ENCODE measurements at places on chromosomes 11 and 22. TPM values are rescaled to one million over a fixed set of nuclear protein-coding genes. Genes with fewer than 3 reads are reported as not detected.

- peaks cover 12% of the 10 kb centered on the region for H3K4me1 ChIP-seq
- no peaks in the 10 kb centered on the region for H3K27me3 ChIP-seq
- DNase-seq, result no peak
- H3K4me3 ChIP-seq, result no peak overlapping the region
Measured at GRCh38 chr11:11265320-11265719, 87.7 kb downstream of the CSNK2A3 start.

- no peak overlapping the region for H3K4me3 ChIP-seq
- no peaks in the 10 kb centered on the region for H3K36me3 ChIP-seq
- peaks cover 29% of the 10 kb centered on the region for H3K4me1 ChIP-seq
Measured at GRCh38 chr11:2458321-2458720, 13.5 kb downstream of the KCNQ1 start.

DNA sequence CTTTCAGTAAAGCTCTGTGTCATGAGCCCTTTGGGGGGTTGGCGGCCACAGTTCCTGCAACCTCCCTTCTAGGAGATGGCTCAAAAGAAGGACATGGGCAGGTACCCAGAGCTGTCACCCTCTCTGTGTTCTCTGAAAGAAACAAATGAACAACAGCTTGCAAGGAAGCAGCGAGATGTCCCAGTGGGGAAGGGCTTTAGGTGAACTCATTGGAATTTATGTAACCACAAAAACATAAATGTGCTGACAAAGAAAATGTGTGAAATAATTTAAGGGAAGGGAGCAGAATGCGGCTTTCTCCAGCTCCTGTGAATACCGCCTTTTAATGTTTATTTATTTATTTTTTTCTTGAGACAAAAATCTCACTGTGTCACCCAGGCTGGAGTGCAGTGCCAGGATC lies 3.3 kb downstream of the PARVG start:
- H3K4me1 ChIP-seq, result peaks cover 49% of the 10 kb centered on the region
- no peak for DNase-seq
- peaks cover 43% of the 10 kb centered on the region for H3K36me3 ChIP-seq
- H3K4me3 ChIP-seq, result no peak overlapping the region
- H3K27me3 ChIP-seq, result no peaks in the 10 kb centered on the region
- H3K27ac ChIP-seq, result no peak overlapping the region

SLCO2B1 gene
- total RNA-seq, result 1.3 TPM

DNA sequence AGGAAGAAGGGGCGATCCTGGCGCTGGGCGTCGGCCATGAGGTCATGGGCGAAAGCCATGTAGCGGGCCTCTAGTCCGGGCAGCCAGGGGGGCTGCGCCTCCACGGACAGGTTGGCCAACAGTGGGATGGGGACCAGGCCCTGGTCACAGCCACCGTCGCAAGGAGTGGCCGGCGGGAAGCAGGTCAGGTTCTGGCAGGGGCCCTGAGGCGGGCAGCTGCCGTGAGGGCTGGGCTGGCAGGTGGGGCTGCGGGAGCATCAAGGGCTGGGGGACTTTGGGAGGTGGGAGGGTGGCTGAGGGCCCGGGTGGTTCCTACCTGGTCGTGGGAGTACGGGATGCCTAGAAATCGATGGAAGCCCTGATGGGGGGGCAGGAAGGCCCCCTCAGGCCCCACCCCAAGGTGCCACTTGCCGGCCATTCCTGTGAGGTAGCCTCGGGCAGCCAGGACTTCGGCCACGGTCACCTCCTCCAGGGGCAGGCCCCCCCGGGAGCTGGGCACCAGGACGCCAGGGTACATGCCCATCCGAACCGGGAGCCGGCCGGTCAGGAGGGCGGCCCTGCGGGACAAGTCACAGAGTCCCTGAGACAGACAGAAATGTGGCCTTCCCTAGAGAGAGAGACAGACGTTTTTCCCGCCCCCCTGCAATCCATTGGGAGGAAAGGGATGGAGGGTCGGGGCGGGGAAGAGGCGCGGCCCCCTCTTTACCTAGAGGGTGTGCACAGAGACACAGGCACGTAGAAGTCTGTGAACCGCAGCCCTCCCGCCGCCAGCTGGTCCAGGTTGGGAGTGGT lies 906 bp downstream of the ARSA start:
- peaks cover 21% of the 10 kb centered on the region for H3K4me1 ChIP-seq
- peak overlapping the region; percentile 72 for H3K4me3 ChIP-seq
- peak; percentile 33 for DNase-seq
- H3K27ac ChIP-seq, result peak overlapping the region; percentile 72
- no peaks in the 10 kb centered on the region for H3K27me3 ChIP-seq
- no peaks in the 10 kb centered on the region for H3K36me3 ChIP-seq

UBQLNL gene
- total RNA-seq, result 1.3 TPM

DNA sequence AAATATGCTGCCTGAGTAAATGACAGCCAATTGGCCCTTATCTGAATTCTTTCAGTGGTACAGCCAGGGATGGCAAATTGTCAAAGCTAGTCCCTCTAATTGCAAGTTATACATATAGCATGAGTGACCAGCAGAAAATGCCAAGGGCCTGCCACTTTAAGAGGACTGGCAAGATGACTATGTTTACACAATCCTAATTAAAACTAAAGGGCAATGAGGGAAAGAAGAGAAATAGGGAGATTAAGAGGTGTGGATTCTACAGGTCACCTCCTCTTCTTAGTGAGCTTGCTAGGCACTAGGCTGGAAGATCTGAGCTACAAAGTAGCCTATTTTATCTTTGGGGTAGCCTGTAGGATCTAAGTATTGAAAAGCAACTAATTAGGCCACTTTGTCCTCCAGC lies 13.5 kb downstream of the NUMA1 start:
- no peaks in the 10 kb centered on the region for H3K27me3 ChIP-seq
- H3K36me3 ChIP-seq, result peaks cover 3% of the 10 kb centered on the region
- DNase-seq, result no peak
- no peak overlapping the region for H3K4me3 ChIP-seq
- H3K27ac ChIP-seq, result no peak overlapping the region

DNA sequence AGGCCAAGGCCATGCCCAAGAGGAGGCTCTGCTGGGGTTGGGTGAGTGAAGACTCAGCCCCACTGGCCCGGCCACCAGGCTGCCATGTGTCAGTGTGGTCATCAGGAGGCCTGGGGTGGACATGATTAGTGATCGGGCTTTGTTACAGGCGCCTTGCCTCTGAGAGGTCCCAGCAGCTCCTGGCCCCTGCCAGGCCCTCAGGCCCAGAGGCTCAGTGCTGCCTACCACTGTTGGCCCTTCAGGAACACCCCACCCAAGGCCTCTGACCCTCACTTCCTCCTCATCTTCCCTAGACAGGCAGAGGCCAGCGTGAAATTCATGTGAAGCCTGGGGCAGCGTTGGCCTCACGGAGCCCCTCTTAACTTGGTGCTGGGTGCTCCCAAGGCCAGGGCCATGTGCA lies 2.2 kb downstream of the MRPL23 start:
- H3K36me3 ChIP-seq, result no peaks in the 10 kb centered on the region
- H3K27ac ChIP-seq, result no peak overlapping the region
- DNase-seq, result no peak
- no peaks in the 10 kb centered on the region for H3K27me3 ChIP-seq
- no peaks in the 10 kb centered on the region for H3K4me1 ChIP-seq

CDKN1C gene
- total RNA-seq, result 8.0 TPM

OR4S1 gene
- total RNA-seq, result not detected

GRCh38 chr11:130738611-130739010 lies 177.7 kb downstream of the SNX19 start:
- H3K4me3 ChIP-seq, result no peak overlapping the region
- H3K27ac ChIP-seq, result no peak overlapping the region
- no peaks in the 10 kb centered on the region for H3K4me1 ChIP-seq
- no peaks in the 10 kb centered on the region for H3K27me3 ChIP-seq

DNA sequence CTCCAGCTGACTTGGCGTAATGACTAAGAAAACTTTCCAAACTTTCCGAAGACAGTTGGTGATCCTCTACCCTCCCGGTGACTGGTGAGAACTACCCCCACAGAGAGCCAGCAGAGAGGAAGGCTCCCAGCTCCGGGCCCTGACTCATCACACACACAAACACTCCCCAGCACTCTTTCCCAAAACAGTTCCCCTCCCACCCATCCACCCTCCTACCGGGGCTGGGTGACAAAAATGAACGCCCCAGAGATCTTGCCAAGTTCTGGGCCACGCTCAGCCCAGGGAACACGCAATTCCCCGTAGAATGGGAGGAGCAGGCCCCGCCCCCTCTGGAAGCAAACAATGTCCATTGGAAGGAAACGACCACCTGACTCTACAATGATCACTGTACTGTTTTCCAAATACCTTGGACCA lies 21.3 kb upstream of the JAM3 start:
- H3K4me1 ChIP-seq, result peaks cover 4% of the 10 kb centered on the region
- H3K27me3 ChIP-seq, result peaks cover 6% of the 10 kb centered on the region

DNA sequence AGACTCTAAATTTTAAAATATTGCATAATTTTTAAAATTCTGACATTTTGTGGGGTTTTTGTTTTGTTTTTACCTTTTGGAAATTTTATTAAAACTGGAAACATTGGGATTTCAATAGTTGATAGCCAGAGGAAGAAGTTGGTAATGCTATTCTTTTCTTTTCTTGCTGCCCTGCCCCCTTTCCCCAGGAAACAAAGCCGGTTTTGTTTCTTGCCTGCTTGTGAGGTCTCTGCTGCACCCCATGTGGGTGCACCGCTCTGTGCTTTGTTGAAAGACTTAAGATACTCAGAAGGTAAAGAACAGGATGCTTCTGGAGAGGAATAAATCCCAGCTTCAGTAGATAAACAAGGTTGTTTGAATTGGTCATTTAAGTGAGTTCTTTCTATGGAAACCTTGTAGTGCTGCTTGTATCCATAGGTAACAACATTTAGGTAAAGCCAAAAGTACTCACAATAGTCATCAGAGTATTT lies 87.5 kb downstream of the YAP1 start:
- no peaks in the 10 kb centered on the region for H3K4me1 ChIP-seq
- H3K27ac ChIP-seq, result no peak overlapping the region
- DNase-seq, result no peak
- no peak overlapping the region for H3K4me3 ChIP-seq

GRCh38 chr11:69641681-69642548 lies 959 bp downstream of the CCND1 start:
- peak overlapping the region; percentile 76 for H3K4me3 ChIP-seq
- peak overlapping the region; percentile 24 for H3K27ac ChIP-seq
- peaks cover 4% of the 10 kb centered on the region for H3K36me3 ChIP-seq
- DNase-seq, result peak; percentile 45
- H3K4me1 ChIP-seq, result peaks cover 47% of the 10 kb centered on the region

DNA sequence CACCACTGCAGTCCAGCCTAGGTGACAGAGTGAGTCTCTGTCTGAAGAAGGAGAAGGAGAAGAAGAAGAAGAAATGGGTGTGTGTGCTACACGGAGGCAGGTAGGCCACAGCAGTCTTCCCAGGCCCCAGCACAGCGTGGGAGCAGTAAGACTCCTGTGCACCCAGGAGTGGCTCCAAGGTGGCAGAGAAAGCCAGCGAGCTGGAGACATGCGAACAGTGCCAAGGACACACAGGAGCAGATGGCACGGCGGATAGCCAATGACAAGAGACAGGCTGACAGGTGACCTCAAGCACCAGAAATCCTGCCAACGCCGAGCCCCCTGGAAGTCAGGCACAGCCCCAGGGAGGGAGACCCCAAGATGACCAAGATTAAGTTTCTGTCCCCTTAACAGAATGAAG lies 9.0 kb upstream of the SCGB1A1 start:
- no peak for DNase-seq
- H3K27me3 ChIP-seq, result no peaks in the 10 kb centered on the region
- no peak overlapping the region for H3K4me3 ChIP-seq

DKK3 gene
- not detected for total RNA-seq

SMC1B gene
- 0.07 TPM for total RNA-seq

- H3K27me3 ChIP-seq, result no peaks in the 10 kb centered on the region
- H3K4me1 ChIP-seq, result peaks cover 7% of the 10 kb centered on the region
- H3K27ac ChIP-seq, result no peak overlapping the region
- H3K4me3 ChIP-seq, result no peak overlapping the region
- DNase-seq, result no peak
Measured at GRCh38 chr11:65699306-65699705, 12.7 kb upstream of the KAT5 start.

DNA sequence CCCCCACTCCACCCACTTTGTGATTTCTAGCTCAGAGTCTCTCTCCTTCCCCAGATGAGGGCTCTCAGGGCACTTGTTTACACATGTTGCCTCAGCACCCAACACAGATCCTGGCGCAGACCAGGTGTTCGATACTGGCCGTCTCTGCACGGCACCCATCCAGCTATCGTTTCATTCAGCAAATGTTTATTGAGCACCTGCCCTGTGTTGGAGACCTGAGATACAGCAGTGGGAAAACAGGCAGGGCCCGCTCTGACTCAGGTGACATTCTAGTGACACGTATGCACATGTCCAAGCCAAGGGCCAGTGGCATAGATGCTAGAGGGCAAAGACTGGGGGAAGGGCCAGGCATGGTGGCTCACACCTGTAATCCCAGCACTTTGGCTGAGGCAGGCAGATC lies 71.9 kb downstream of the NFAM1 start:
- H3K4me3 ChIP-seq, result no peak overlapping the region
- H3K36me3 ChIP-seq, result no peaks in the 10 kb centered on the region
- H3K27me3 ChIP-seq, result no peaks in the 10 kb centered on the region

DNA sequence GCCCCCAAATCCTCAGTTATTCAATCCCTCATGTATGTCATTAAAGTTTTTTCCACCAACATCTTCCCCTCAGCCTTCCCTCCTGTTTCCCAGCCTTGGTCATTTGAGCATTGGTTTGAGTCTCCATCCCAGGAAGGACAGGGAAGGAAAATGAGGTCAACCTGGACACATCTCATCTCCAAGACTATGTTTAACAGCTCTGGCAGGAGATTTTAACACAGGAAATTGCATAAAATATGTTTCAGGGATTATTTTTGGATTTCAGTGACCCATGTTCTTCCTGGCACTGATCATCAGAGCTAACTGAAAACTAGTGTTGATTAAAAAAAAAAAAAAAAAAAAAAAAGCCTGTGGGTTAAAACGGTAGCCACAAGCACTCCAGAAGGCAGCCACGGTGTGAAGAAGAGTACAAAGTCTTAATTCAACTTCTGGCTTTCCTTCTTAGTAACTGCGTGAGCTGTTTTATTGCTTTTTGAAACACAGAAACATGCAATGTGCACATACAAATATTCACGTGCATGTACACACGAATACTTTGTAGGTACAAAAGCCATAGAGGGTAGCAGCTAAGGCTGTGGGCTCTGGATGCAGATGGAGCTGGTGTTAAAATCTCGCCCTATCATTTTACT lies 164.4 kb upstream of the DDI1 start:
- H3K27me3 ChIP-seq, result no peaks in the 10 kb centered on the region
- no peak overlapping the region for H3K27ac ChIP-seq
- no peak for DNase-seq
- no peak overlapping the region for H3K4me3 ChIP-seq

MUC6 gene
- not detected for total RNA-seq

VPREB1 gene
- total RNA-seq, result not detected

- no peaks in the 10 kb centered on the region for H3K36me3 ChIP-seq
- H3K4me3 ChIP-seq, result no peak overlapping the region
- no peak overlapping the region for H3K27ac ChIP-seq
- peaks cover 6% of the 10 kb centered on the region for H3K4me1 ChIP-seq
Measured at GRCh38 chr22:32462452-32462851, 1.8 kb downstream of the BPIFC start.

CASP5 gene
- total RNA-seq, result 0.29 TPM

NFAM1 gene
- 0.27 TPM for total RNA-seq

DNA sequence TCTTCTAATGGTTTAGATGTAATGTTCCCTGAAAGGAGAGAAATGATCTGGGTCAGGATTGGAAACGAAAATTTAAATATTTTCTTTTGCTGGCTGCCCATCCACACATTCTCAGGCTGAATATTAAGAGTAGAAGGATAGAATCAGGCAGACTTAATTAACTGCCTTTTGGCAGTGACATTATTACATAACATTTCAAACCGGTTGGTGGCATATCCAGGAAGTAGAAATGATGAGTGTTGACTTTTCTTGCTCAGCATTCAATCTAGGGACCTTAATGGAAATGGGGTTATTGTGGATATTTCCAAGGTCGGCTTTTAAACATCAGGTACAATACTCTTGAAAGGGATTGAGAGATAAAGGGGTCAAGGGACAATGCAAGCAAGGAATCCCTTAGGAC lies 677.4 kb upstream of the ARHGAP42 start:
- H3K27ac ChIP-seq, result no peak overlapping the region
- H3K4me3 ChIP-seq, result no peak overlapping the region
- DNase-seq, result no peak
- H3K4me1 ChIP-seq, result no peaks in the 10 kb centered on the region
- no peaks in the 10 kb centered on the region for H3K27me3 ChIP-seq

All from B cell (primary cell).